ENCODE measurements at places on chromosomes 5 and 9.

DNA sequence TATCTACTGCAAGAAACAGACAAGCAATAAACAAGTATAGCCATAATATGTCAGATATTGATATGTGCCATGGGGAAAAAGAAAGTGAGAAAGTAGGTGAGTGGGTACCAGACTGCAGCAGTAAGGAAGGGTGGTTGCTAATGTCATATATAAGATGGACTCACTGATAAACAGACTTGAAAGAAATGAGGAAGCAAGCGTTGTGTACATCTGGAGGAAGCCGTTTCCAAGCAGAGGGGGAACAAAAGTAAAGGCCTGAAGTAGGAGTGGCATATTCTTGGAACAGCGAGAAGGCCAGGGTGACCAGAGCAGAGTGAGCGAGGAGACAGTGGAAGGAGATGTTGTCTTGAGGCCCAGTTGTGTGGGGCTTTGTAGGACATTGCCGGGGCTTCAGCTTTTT is 142.2 kb upstream of the MAP3K1 start:
- no peak for DNase-seq

DNA sequence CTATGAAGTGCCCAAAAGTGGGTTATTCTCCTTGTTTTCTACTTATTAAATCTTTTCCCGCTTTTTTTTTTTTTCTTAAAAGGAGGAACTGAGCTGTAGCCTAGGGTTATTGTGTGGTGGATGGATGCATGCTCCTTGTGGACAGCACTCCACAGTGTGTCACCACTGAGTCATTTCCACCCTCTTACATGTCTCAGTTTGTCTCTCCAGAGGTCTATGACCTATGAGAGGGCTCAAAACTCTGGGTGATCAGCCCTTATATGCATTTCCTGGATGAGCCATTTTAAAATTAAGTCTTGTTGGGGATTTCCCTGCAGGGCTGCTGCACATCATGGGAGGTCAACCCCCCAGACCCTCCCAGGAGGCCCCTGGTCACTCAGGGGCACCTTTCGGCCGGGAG is 102.2 kb upstream of the MOCS2 start:
- DNase-seq, result no peak

DNA sequence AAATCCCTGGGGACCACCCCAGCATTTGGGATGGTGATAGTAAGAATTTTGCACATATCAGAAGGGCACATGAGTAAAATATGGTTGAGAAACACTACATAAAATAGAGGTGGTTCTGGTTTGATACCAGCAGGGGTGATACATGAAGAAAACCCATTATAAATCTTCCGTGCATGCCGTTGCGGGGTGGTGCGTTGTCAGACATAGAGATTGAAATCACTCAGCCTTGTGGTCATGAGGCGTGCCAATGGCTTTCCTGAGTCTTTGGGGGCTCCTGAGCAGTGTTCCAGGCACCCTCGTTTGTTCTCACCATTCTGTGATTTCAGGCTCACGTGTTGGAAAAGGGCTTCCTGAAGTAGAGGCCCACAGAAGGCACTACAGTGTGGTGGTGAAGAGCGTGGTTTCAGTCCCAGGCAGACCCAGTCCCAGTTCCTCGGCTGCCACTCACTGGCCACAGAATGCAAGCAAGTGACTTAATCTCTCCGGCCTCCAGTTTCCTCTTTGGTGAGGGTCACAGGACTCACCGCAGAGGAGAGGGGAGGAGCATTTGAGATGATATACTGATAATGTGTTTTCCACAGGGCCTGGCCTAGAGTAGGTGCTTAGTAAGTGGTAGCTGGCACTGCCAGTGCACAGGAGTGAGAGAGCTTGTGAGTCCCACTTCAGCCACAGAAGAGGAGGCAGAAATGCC is 20.5 kb upstream of the GLRX start:
- no peak for DNase-seq

GRCh38 chr5:75089137-75089536 is 36.8 kb upstream of the GCNT4 start:
- DNase-seq, result no peak

GRCh38 chr9:104826911-104827310 is 63.0 kb downstream of the NIPSNAP3B start:
- DNase-seq, result no peak

DNA sequence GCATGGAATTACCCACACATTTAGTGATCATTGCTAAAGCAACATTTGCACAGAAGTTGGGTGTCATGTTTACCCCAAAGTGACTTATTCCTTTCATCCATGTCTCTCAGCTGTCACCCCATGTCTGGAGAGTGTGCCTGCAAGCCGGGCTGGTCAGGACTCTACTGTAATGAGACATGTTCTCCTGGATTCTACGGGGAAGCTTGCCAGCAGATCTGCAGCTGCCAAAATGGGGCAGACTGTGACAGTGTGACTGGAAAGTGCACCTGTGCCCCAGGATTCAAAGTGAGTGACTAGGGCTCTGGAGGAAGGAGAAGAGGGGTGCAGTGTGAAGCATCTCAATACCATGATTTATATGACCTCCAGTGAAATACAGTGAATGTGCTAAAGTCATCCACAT is 99.9 kb upstream of the PRRC1 start:
- DNase-seq, result no peak

GRCh38 chr9:87112656-87113055 is 165.3 kb upstream of the GAS1 start:
- DNase-seq, result no peak

DNA sequence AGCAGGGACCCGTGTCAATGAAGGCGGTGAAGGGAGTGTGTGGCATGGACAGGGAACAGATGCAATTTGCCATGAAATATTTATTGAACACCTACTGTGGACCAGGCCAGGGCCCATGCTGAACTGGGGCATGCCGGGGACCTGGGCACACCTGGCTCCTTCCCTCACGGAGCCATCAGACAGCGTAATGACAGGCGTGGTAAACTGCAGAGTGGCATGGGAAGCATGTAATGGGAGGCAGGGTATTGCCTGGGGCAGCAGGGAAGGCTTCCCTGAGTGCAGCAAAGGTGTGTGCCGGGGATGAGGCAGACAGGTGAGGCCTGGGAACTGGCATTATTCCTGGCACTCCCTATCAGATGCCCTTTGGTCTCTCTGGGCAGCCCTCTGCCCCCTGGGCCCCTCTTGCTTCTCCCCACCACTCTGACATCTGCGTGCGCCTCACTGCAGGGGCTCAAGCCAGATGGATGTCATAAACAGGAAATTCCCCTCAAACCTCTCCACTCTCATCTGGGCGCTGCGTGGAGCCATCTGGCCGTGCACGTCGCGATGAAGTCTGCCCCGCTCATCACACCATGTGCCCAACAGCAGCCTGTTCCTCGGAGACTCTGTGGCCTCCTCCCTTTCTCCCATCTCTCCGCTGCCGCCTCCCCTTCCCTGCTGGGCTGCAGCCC is 67.6 kb downstream of the HMCN2 start:
- peak; percentile 39 for DNase-seq

DNA sequence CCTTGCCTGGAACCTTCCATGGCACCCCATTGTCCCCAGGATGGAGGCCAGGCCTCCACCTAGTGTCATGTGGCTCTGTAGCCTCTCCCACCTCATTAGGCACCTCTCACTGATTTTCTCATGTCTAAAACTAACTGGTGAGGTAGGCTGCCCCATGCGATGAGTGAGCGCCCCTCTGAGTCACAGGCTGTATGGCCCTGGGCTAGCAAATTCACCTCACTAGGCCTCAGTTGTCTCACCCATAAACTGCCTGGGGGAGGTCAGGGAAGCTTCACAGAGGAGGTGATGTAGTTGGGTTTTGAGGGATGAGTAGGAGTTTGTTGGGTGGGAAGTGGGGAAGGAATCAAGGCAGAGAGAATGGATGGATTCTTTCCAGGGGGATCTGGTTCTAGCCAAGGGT is 8.8 kb downstream of the RXRA start:
- DNase-seq, result no peak

DNA sequence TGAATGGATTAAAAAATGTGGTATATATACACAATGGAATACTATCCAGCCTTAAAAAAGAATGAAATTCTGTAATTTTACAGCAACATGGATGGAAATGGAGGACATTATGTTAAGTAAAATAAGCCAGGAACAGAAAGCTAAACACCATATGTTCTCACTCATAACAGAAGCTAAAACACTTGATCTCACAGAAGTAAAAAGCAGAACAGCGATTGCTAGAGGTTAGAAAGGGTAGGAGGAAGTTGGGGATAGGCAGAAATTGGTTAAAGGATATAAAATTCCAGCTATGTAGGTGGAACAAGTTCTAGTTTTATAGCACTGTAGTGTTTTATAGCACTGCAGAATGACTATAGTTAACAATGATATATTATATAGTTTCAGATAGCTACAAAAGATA is 15.8 kb downstream of the MARCHF3 start:
- DNase-seq, result no peak

DNA sequence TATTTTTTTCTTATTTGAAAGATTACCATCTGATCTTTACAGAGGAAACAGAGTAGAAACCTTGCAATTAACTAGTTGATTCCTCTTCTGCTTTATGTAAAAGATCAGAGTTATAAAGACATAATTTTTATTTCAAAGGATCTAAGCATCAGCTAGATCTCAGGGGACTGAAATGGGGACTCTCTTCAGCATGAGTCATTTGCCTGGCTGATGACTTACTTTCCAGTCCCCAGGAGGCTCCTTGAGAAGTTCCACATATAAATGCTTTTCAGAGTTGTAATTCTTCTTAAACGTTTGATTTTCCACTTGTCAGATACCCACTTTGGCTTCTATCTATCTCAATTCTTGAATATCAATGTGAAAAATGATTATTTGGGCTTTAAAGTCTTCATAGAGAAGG is 389.4 kb downstream of the RAB3C start:
- no peak for DNase-seq

All from NCI-H146 (cell line).